Testis (tissue), 5 donors: ENCODE measurements at places on chromosomes 3 and 15. TPM values are rescaled to one million over a fixed set of nuclear protein-coding genes. Genes with fewer than 3 reads are reported as not detected.

DNA sequence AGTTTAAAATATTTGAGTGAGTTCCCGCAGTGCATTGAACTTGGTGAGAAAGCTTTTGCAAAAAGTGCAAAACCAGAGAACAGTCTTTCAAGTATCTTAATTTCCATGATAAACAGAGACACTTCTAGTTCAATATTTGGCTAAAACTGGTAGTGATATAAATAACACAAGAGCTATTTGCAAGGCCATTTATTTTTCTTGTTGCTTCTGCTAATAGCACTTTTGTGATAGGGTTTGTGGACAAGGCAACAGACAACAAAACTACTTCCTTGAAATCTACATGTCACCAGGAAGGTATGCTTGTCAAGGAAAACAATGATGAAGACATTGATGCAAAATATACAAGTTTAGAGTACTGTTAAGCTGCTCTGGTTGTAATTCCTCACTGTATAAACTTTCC, 1225.1 kb downstream of the OTOL1 start:
- no peaks in the 10 kb centered on the region for H3K27me3 ChIP-seq
- no peak overlapping the region for H3K27ac ChIP-seq
- no peaks in the 10 kb centered on the region for H3K4me1 ChIP-seq
- H3K36me3 ChIP-seq = no peaks in the 10 kb centered on the region

GRCh38 chr15:26242565-26243071, 379.5 kb upstream of the ATP10A start:
- no peak overlapping the region for H3K27ac ChIP-seq
- no peaks in the 10 kb centered on the region for H3K36me3 ChIP-seq
- H3K4me3 ChIP-seq = no peak overlapping the region
- DNase-seq = no peak

DNA sequence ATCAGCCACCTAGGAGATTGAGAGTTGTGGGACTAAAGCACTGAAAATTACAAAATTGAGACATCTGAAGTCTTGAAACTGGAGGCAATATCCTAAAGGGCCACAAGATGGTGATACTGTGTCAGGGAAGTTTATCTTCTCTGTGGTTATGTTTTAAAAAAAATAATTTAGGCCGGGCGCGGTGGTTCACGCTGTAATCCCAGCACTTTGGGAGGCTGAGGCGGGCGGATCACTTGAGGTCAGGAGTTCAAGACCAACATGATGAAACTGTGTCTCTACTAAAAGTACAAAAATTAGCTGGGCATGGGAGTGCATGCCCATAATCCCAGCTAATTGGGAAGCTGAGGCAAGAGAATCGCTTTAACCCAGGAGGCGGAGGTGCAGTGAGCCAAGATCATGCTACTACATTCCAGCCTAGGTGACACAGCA, 17.9 kb upstream of the NIT2 start:
- DNase-seq = peak; percentile 41
- no peaks in the 10 kb centered on the region for H3K36me3 ChIP-seq
- no peaks in the 10 kb centered on the region for H3K27me3 ChIP-seq
- peaks cover 4% of the 10 kb centered on the region for H3K4me1 ChIP-seq
- no peak overlapping the region for H3K27ac ChIP-seq

DNA sequence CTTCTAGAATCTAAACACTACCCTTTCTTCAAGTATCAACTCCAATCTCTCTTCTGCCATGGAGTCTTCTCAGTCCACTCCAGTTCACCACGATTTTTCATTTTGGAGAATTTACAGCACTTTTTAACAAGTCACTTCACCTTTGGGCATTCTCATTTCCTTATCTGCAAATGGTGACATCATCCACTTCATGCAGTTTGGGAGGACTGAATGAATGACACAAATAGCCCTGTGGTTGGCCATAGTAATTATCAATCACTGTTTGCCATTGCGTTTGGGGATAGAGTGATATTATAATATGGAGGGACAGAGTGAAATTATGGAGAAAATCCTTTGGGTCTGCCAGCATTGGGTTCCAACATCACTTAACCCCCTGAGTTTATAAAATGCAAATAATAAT, 38.0 kb upstream of the TM4SF1 start:
- DNase-seq = no peak
- H3K36me3 ChIP-seq = no peaks in the 10 kb centered on the region
- H3K4me1 ChIP-seq = peaks cover 4% of the 10 kb centered on the region
- no peaks in the 10 kb centered on the region for H3K27me3 ChIP-seq

- H3K4me1 ChIP-seq = no peaks in the 10 kb centered on the region
- DNase-seq = no peak
- no peak overlapping the region for H3K27ac ChIP-seq
- no peaks in the 10 kb centered on the region for H3K36me3 ChIP-seq
- H3K27me3 ChIP-seq = no peaks in the 10 kb centered on the region
Observed at GRCh38 chr15:58442122-58442521, 10.3 kb downstream of the LIPC start.

GRCh38 chr3:196942915-196943277, 568 bp upstream of the NCBP2 start:
- peak overlapping the region; percentile 19 for H3K27ac ChIP-seq
- DNase-seq = peak; percentile 61
- no peaks in the 10 kb centered on the region for H3K36me3 ChIP-seq
- peak overlapping the region; percentile 97 for H3K4me3 ChIP-seq

DNA sequence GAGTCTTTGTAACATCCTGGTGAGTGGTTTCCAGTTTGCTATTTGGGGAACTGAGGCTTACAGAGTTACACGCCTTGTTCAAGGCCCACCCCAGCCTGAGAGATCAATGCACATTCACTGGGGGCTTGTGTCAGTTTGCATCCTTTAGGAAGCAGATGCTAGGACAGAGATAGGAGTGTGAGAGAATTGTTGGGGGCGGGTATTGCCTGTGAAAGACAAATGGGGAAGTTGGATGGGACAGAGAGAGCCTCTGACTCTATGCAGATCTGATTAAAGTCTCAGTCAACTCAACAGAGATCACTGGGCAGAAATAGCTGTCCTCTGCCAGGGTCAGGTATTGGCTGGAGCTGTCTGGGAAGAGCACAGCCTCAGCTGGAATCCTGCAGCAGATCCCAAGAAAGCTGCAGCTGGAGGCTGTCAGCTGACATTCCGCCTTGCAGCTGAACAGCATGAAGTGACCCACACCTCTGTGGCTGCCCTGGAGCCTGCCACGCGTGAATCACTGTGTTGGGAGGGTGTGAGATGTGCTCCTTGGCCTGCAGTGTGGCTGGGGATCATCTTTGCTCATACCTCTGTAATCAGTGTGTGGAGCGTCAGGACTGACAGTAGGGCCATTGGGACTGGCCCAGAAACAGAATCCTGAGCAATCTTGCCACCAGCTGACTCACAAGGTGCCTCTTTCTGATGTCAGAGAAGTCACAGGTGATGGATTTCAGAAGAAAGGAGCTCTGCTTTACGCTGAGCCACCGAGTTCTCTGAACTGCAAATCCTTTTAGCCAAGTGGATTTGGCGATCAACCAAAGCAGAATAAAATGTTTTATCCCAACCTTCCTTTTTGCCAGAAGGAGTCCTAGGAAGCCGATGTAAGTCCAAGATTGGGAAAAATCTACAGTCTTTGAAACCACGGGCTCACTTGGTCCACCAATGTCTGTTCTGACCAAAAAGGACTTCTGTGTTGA, 284.1 kb upstream of the LRRFIP2 start:
- peaks cover 31% of the 10 kb centered on the region for H3K4me1 ChIP-seq
- H3K36me3 ChIP-seq = no peaks in the 10 kb centered on the region
- no peak overlapping the region for H3K27ac ChIP-seq

- DNase-seq = no peak
- H3K27ac ChIP-seq = no peak overlapping the region
- peaks cover 3% of the 10 kb centered on the region for H3K4me1 ChIP-seq
- H3K27me3 ChIP-seq = no peaks in the 10 kb centered on the region
Observed at GRCh38 chr3:4528819-4529600, 35.9 kb downstream of the ITPR1 start.

Gene A4GNT
- total RNA-seq = not detected

Gene FGD5
- total RNA-seq = 17.8 TPM

DNA sequence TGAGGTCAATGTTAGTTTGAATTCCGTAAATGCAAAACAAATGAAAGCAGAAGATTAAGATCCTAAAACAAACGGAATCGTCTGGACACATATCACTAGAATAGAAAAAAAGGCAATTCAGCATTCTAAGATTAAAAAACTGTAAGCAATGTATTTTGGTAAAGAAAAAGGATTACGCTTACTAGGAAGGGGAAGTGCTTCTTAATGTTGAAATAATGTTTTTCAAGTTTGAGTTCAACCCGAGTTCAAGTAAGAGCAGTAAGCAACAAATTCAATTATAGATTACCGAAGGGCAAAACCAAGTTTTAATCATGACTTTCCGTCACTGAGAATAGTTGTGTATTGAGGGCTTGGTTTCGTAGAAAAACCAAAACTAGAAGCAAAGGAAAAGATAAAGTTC, 637 bp downstream of the CIP2A start:
- H3K27ac ChIP-seq = peak overlapping the region; percentile 95
- peaks cover 5% of the 10 kb centered on the region for H3K4me1 ChIP-seq
- no peak for DNase-seq
- H3K36me3 ChIP-seq = no peaks in the 10 kb centered on the region
- peak overlapping the region; percentile 69 for H3K4me3 ChIP-seq

Gene JAGN1
- total RNA-seq = 33.3 TPM

DNA sequence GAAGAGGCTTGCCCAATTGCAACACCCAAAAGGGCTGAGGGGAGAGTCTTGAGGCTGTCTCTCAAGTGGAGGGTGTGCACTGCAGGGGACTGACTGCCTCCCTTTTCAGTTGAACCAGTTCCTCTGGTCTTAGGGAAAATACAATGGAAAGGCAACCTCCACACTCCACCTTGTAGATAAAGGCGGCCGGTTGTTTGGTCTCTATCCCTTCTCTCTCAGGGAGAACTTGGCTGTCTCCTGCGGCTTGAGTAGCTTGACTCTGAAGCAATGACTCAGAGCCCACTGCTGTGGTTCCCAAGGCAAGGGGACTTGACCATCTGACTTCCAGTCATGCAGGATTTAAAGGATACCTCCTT, 143.2 kb upstream of the UMPS start:
- peaks cover 8% of the 10 kb centered on the region for H3K4me1 ChIP-seq
- H3K4me3 ChIP-seq = no peak overlapping the region
- H3K27ac ChIP-seq = no peak overlapping the region
- H3K27me3 ChIP-seq = no peaks in the 10 kb centered on the region
- no peaks in the 10 kb centered on the region for H3K36me3 ChIP-seq

DNA sequence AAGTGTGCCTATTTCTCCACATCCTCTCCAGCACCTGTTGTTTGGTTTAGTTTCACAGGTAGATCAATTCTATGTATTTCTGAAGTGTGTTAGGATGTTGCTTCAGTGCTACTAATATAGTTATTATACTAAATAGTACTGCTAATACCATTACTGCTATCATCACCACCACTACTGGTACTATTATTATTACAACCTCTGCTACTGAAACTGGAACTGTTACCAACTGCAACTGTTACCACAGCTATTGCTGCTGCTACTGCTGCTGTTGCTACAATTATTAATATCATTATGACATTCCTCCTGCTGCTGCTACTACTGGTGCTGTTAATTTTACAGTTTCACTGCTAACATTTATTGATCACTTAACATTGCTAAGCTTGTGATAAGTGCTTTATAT, 8.3 kb upstream of the LMOD3 start:
- no peaks in the 10 kb centered on the region for H3K36me3 ChIP-seq
- no peak for DNase-seq
- H3K4me3 ChIP-seq = no peak overlapping the region
- no peak overlapping the region for H3K27ac ChIP-seq
- no peaks in the 10 kb centered on the region for H3K4me1 ChIP-seq

GRCh38 chr3:45347315-45348000, 40.9 kb upstream of the LARS2 start:
- no peak overlapping the region for H3K27ac ChIP-seq
- no peak for DNase-seq
- no peaks in the 10 kb centered on the region for H3K27me3 ChIP-seq
- H3K36me3 ChIP-seq = no peaks in the 10 kb centered on the region
- H3K4me1 ChIP-seq = no peaks in the 10 kb centered on the region
- H3K4me3 ChIP-seq = no peak overlapping the region

DNA sequence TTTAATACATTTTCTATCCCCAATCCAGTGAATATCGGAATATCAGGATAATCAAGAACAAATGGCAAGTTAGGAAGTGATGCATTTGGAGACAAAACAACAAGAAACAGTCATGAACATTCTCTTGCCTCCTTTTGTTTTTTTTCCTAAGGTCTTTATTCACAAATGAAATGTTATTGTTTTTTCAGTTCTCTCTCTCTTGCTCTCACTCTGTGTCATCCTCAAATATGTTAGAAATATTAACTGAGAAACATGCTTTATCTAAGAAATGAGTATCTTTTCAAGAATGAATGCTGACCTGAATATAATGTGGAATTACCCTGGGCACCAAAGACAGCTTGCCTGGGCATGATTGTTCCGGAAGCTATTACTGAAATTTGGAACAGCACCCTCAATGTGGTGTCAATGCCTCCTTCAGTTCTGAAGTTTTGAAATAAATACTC, 51.3 kb downstream of the RBMS3 start:
- H3K36me3 ChIP-seq = no peaks in the 10 kb centered on the region
- H3K4me3 ChIP-seq = no peak overlapping the region
- H3K27ac ChIP-seq = peak overlapping the region; percentile 57
- DNase-seq = no peak

- H3K36me3 ChIP-seq = no peaks in the 10 kb centered on the region
- H3K27ac ChIP-seq = peak overlapping the region; percentile 50
- H3K4me1 ChIP-seq = peaks cover 60% of the 10 kb centered on the region
- H3K27me3 ChIP-seq = no peaks in the 10 kb centered on the region
- H3K4me3 ChIP-seq = no peak overlapping the region
Observed at GRCh38 chr3:123075359-123075758, 8.5 kb downstream of the PDIA5 start.

Gene STRIT1
- not detected for total RNA-seq

GRCh38 chr3:160291909-160292299, 66.7 kb downstream of the C3orf80 start:
- no peaks in the 10 kb centered on the region for H3K4me1 ChIP-seq
- no peak overlapping the region for H3K4me3 ChIP-seq
- no peaks in the 10 kb centered on the region for H3K36me3 ChIP-seq
- H3K27me3 ChIP-seq = no peaks in the 10 kb centered on the region
- no peak for DNase-seq
- no peak overlapping the region for H3K27ac ChIP-seq

- H3K27ac ChIP-seq = no peak overlapping the region
- H3K27me3 ChIP-seq = no peaks in the 10 kb centered on the region
- no peak overlapping the region for H3K4me3 ChIP-seq
- H3K36me3 ChIP-seq = no peaks in the 10 kb centered on the region
- DNase-seq = no peak
- H3K4me1 ChIP-seq = no peaks in the 10 kb centered on the region
Observed at GRCh38 chr3:192816351-192816750, 89.0 kb upstream of the FGF12 start.

DNA sequence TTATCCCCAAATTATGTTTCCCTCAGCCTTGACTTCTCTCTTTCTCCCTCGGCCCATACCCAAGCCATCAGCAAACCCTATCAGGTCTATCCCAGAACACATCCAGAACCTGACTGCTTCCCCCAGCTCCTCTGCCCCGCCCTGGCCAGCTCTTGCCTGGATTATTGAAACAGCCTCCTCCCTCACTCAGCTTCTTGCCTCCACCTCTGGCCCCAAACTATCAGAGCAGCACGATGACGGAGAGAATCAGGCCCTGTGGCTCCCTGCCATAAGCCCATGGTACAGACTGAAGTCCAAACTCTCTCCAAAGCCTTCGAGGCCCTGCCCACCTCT, 105.3 kb upstream of the LINGO1 start:
- no peak overlapping the region for H3K4me3 ChIP-seq
- H3K27ac ChIP-seq = no peak overlapping the region
- H3K36me3 ChIP-seq = no peaks in the 10 kb centered on the region
- no peaks in the 10 kb centered on the region for H3K27me3 ChIP-seq
- H3K4me1 ChIP-seq = no peaks in the 10 kb centered on the region
